ENCODE measurements at places on chromosomes 2 and 18.
A peak's percentile ranks its signal among the peaks of the same experiment; 100 is the strongest.

- DNase-seq, result no peak
Measured at GRCh38 chr2:26615860-26616705, 25.1 kb downstream of the CIB4 start.

DNA sequence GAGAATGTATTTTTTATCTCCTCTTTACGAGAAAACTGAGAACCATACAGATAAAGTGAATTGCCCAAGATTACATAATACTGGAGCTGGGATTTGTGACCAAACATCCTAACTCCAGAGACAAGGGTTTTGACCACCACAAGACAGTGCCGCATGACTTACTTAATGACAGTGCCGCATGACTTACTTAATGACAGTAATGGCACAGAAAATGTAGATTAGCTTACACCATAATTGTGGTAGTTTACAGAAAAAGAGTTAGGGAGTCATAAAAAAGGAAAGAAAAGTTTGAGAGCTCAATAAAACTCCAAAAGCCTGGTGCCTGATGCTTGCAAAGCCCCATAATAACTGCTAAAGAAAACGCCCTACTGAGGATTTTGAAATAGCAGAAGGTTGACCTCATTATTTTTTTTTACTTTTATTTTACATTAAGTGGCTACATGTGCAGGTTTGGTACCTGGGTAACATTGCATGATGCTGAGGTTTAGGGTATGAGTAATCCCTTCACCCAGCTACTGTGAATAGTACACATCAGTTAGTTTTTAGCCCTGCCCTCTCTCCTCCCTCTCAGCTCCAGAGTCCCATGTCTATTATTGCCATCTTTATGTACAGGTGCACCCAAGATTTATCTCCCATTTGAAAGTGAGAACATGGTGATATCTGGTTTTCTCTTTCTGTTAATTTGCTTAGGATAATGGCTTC, 310.0 kb upstream of the UBE2E3 start:
- no peak for DNase-seq

GRCh38 chr2:111897630-111897923, 830 bp upstream of the MERTK start:
- DNase-seq, result no peak

DNA sequence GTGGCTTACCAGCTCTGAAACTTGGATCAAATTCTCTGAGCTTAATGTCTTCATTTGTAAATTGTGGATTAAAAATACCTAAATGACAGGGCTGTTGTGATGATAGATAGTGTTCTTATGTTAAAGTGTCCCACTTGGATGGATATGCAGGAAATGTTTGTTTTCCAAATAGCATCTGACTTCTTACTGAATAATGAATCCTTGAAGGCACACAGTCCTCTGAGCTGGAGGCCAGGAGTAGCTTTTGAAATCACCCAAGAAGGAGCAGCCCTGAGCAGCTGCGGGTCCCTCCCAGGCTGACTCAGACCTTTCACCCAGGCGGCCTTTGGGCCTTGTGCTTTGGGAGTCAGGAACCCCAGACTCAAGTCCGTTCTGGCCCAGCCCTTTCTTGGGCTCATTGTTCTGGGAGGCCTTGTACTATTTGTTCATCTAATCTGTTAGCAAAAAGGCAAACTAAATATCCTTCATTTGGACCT, 173.0 kb upstream of the GATA6 start:
- no peak for DNase-seq

GRCh38 chr2:120390381-120391055, 44.6 kb downstream of the INHBB start:
- DNase-seq, result peak; percentile 4

GRCh38 chr2:2010251-2010650, 265.9 kb upstream of the PXDN start:
- no peak for DNase-seq

- DNase-seq, result no peak
Measured at GRCh38 chr18:23307567-23308295, 145.4 kb upstream of the RIOK3 start.

GRCh38 chr2:74991977-74992376, 33.5 kb downstream of the POLE4 start:
- DNase-seq, result no peak

Measured in activated T-cell treated with anti-CD3 and anti-CD28 coated beads, Interleukin-2, amount 50 U/mL, for 1 hour (primary cell).